ENCODE measurements at places on chromosomes 3 and 15.
A peak's percentile ranks its signal among the peaks of the same experiment; 100 is the strongest.

- DNase-seq, result no peak
Measured at GRCh38 chr3:66093981-66094380, 55.3 kb upstream of the MAGI1 start.

GRCh38 chr3:28326458-28326926, 22.0 kb upstream of the ZCWPW2 start:
- DNase-seq, result peak; percentile 37

DNA sequence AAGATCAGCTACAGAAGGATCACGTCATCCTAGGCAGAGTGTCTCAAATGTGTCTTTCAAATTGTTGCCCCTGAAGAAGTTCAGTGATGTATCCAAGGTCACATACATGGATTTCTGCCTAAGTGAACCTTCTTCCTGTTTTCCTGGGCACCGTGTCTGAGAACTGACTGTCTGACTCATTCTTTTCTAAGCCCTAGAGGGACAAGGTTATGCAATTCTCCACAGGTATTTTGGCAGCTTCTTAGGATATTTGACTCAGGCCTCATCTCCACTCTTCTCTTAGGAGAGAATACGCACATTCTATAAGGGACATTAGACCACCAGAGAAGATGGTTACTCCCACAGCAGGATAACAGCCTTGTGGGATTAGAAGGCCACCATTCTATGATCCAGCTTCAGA, 391.9 kb upstream of the THBS1 start:
- peak; percentile 97 for DNase-seq

GRCh38 chr15:55695432-55695831, 47.5 kb downstream of the PRTG start:
- no peak for DNase-seq

DNA sequence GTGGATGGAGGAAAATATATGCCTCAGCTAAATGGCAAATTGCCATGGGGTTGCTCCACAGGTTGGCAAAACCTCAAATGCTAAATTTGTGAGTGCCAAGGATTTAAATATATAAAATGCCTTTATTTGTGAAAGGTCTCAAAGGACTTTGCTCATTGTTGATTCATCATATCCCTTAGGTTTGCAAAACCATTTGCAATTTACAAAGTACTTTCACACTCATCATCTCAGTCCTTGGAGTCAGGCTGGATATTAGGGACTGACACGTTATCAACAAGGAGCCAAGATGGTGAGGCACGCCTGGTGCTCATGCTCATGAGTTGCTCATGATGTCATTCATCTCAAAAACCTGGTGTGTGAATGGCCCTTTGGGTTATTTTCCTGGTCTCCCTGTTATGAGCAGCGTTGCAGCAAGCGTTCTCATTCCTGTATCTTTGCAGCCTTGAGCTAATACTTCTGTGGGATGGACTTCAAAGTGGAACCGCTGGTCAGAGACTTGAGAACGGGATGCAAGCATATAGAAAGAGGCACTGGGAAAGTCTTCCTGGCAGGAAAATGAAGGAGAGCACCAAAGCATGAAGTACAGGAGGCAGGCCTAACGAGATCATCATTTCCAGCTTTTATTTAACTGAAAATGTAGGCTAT, 66.0 kb downstream of the MYO1E start:
- DNase-seq, result peak; percentile 53
